OCI-LY7 (cell line): ENCODE measurements at places on chromosomes 2 and 18.

DNA sequence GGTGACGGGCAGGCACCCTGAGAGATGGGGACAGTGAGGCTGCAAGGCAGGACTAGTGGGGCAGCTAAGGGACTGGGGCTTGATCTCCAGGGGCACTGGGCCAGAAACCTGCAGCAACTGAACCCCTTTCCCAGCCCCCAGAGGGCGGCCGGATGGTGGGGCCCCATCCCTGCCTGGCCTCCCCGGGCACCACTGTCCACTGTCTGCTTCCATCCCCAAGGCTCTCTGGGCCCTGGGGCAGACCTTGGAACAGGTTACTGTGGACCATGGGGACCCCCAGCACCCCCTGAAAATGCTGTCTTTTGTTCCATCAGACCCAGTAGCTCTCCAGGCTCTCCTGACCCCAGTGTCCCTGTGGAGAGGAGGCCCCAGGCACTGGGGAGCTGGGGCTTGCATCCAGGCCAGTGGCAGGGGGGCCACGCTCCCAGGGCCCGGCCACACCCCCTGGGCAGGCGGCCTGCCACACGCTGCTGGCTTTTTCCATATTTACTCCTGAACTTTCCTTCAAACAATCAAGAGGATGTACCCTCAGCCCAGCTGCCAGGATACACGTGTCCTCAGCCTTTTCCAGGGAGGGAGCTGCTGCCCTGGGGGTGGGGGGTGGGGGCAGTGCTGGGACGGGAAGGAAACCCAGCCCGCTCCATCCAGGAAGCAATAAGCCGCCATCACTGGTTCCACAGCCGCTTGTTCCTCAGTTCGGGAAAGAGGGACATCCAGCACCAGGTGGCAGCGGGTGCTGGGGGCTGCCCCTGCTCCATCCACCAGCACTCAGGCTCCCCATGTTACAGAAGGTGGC, 102.3 kb upstream of the ODC1 start:
- no peak for DNase-seq

DNA sequence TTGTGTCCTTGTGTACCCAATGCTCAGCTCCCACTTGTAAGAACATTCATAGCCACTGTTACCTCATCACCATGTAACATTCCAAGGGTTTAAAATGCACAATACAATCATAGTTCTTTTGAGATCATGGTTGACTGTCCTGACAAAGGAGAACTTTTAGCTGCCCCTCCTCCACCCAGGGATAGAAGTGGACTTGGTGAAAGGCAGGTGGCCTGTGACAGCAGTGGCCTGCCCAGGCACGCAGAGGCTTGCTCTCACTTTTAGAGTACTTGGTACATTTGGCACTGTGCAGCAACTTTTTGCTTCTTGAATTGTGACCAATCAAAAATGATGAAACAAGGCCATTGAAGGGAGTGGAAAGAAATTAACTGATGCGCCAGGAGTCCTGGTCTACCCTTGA, 108.7 kb downstream of the ANKRD44 start:
- no peak for DNase-seq

GRCh38 chr2:236178890-236179235, 10.7 kb upstream of the GBX2 start:
- DNase-seq: no peak

DNA sequence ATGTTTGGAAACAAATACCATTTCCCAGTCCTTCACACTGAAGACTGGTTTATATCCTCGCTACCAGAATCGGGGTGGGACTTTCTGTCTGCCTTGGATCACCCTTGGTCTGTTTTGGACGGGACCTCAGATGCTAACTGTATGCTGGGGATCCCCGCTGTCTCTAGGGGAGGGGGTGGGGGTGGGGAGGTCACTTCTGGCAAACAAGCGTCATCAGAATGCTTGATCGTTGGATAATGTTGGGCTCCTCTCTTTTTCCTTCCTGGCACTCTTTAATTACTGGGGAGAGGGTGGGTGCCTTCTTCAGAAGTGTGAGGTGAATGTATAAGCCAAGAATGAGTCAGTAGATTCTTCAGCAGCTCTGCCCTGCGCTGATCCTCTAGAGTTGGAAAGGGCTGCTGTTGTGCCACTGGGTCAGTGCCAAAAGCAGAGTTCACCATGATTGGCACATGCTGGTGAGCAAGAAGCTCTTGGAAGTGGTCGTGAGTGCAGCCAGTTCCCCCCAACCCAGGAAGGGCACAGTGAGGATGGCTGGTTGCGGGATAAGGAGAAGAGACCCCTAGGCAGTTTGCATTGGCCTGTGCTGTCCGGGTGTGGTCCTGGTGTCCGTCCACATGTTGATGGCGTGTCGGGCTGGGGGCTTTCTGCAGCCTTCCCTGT, 32.2 kb downstream of the DGKD start:
- DNase-seq: no peak

- no peak for DNase-seq
These were observed 402.6 kb upstream of the ZEB2 start for GRCh38 chr2:144922519-144922918.

GRCh38 chr18:8767340-8767739, 62.0 kb downstream of the MTCL1 start:
- DNase-seq: no peak

GRCh38 chr2:61633250-61633649, 95.1 kb upstream of the XPO1 start:
- no peak for DNase-seq

GRCh38 chr2:144372410-144373080, 147.4 kb downstream of the ZEB2 start:
- no peak for DNase-seq

- no peak for DNase-seq
These were observed 208.4 kb downstream of the TNS1 start for GRCh38 chr2:217794133-217794986.

DNA sequence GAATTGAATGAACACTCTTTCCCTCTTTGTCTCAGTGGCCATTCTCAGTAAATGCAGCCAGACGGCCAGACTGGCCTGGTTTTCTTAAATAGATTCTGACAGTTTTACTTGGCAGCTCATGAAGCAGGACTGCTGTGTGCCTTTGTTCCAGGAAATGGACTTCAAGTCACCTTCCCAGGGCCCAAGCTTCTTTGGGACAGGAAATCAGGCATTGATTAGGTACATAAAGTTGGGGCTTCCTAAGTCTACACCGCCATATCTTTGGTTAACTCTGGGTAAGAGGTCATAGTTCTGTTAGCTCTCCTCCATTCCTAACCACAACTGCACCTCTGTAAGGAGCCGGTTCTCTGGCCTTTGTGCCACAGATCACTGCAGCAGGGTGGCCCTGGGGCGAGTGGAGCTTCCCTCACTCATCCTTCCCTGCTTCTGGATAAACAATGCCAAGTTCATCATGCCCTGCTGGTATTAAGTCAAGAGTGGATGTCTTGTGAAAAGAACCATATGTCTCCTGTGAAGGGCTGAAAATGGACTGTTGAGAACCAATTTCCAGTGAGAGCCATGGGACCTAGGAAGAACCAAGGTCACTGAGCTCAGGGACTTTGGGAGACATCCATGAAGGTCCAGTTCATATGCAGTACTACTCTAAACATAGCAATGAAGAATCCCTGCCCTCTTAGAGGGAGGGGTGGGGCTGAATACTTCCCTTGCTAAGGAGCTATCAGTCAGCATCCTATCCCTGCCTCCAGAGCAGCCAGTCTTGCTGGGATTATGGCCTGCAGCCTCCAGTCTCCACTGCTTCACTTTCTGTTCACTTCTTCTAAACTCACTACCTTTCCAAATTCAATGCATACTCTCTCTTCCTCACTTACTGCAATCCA, 122.6 kb upstream of the XPO1 start:
- DNase-seq: no peak

GRCh38 chr2:154710685-154711084, 12.2 kb downstream of the KCNJ3 start:
- no peak for DNase-seq

DNA sequence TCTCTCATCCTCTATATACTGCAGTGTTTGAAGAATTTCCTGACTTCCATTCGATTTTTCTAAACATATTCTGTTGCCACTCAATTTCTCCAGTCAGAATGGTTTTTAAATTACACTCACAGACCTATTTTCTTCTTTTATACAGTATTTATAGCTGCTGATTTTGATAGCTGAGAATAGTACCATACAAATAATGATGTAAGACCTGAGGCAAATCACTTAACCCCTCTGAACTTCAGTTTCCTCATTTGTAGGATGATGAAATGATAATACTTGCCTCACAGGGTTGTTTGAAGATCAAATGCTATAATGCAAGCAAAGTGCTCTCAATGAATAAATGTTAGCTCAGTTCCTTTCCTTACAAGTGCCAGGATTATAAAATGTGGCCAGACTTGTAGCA, 241.8 kb downstream of the CPS1 start:
- DNase-seq: no peak

- DNase-seq: peak; percentile 28
These were observed 9.2 kb upstream of the LRPPRC start for GRCh38 chr2:44004735-44005602.

DNA sequence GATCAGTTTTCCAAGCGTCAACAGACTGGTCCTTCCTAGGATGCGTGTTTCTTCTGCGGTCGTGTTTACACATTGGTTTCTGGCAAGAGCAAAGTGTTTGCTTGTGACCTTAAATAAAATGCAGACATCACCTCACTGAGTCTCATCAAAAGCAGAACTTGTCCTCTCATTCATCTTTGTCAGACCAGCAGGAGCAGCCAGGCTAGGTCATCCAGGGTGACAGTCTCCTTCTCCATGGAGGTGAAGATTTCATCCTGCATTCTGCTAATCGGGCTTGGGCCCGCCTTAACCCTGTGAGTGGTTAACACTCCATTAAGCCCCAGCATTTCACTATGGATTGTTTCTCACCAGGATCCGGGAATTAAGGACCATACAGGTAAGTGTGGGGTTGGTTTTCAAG, 64.2 kb upstream of the PID1 start:
- DNase-seq: no peak

- no peak for DNase-seq
These were observed 68.4 kb downstream of the NAB1 start for GRCh38 chr2:190717306-190717705.

- no peak for DNase-seq
These were observed 449.0 kb upstream of the MMADHC start for GRCh38 chr2:150036622-150037021.

- DNase-seq: no peak
These were observed 485.2 kb upstream of the SALL3 start for GRCh38 chr18:78494204-78495085.

DNA sequence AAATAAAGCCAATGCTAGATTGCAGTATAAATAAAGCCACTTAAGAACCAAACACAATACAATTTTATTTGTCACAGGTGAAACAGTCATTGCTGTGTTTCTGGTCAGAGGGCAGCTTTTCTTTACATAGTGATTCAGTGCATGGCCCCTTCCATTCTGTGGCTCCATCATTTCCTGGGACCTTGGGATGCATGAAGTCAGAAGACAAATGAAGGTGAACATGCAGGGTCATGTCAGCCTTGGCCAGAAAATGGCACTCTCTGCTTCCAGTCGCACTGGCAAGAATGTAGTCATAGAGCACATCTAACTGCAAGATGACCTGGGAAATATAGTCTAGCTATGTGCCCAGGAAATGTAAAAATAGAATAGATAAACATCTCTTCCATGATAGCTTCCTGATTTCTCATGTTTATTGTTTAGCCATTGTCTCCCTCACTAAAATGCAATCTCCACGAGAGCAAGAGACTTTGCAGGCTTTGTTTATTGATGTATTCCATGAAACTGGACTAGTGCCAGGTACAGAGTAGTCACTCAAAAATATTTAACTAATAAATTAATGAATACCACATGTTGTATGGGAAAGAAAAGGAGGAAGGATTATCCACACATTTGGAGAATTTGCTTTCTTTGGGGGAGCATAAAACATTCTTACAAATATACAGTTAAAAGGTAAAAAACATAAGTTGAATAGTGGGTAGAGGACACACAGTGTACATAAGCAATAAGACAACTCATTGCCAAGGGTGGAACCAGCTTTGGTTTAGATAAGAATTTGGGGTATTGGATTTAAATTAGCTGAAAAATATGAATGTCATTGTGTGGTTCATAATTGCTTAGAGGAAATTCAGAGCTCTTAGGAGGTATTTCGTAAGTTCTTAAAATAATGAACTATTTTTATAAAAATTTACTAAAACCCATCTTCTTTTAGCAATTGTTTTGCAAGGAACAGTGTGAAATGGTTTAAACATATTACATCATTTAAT, 343.8 kb downstream of the PID1 start:
- no peak for DNase-seq

DNA sequence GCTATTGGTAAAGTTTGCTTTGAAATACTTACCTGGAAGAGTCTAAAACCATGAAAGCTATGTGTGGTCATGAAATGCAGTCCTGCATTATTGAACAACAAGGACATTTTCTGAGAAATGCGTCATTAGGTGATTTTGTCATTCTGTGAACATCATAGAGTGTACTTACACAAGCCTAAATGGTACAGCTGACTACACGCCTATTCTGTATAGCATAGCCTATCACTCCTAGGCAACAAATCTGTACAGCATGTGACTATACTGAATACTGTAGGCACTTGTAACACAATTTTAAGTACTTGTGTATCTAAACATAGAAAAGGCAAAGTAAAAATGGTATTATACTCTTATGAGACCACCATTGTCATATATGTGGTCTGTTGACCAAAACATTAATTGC, 8.1 kb downstream of the FAM171B start:
- no peak for DNase-seq

- DNase-seq: no peak
These were observed 66.4 kb downstream of the GALR1 start for GRCh38 chr18:77316008-77316407.

GRCh38 chr2:24793761-24794435, 673 bp downstream of the CENPO start:
- peak; percentile 40 for DNase-seq

GRCh38 chr2:202061695-202062094, 11.4 kb upstream of the KIAA2012 start:
- DNase-seq: no peak

GRCh38 chr2:235086481-235087184, 134.8 kb downstream of the SH3BP4 start:
- no peak for DNase-seq

DNA sequence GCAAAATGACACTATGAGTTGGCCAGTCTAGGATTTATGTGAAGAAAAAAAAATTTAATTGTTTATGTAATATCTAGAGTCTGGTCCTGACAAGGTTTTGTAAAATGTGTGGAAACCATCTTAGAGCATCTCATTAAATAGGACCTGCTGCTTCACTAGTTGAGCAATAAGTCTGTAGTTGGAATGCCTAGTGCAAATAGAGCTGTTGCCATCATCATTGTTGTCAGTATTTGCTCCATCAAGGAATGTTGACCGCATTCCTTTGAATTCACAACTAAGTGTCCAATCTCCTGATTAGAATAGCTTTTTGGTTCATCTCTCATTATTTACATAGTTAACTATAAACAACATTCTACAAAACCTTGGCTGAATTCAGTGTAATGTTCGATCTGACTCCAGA, 32.2 kb upstream of the RPE start:
- DNase-seq: no peak

- DNase-seq: no peak
These were observed 162.4 kb downstream of the CELF4 start for GRCh38 chr18:37403100-37403781.
